ENCODE measurements at places on chromosomes 7 and 10.

DNA sequence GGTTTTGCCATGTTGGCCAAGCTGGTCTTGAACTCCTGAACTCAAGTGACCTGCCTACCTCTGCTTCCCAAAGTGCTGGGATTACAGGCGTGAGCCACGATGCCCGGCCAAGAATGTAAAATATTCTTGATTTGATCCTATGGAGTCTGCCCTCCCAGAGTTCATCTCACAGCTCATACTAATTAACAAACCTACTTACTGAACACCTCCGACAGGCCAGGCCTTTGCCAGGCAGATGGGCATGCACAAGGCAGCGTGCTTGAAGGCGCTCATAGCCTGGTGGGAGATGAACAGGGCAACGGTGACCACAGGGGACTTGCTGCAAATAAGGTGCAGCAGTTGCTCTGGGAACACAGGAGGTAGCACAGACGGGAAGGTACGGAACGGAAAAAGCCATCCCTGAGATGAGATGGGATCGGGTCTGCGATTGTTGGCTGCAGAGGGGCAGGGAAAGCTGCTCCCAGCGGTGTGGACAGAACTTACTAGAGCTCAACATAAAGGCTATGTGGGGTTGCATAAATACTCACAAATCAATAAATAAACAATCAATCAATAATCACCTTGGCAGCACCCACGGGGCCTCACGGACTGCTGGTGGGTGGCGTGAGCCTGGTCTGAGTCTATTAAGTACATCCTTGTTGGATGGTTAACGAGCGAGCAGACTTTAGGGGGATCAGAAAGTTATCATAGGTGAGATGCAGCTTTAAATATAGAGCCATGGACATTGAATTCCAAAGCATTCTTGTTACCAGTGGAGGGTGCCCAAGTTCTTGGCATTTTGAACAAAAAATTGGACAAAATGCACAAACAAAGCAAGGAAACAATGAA is 4.7 kb downstream of the ACBD7 start:
- no peak for DNase-seq

DNA sequence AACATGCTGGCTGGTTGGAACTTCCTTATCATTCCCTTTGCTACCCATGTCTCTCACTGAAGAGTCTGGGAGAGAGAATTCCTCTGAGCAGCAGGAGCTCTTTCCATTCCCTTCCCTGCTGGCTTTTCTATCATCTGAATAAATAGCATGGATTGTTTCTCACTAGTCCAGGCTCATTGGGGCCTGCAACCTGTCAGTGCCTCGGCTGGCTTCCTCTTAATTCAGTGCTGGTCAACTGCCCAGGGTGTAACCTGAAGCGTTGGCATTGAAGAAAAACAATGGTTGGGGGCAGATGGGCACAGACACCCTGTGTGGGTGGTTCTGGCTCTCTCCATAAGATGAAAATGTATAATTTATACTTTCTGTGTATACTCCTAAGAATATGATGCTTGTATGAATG is 155.6 kb downstream of the ANLN start:
- no peak for DNase-seq

- no peak for DNase-seq
Measured at GRCh38 chr7:148084138-148084537, 506.4 kb upstream of the C7orf33 start.

- no peak for DNase-seq
Measured at GRCh38 chr7:107355616-107356015, 114.2 kb upstream of the GPR22 start.

DNA sequence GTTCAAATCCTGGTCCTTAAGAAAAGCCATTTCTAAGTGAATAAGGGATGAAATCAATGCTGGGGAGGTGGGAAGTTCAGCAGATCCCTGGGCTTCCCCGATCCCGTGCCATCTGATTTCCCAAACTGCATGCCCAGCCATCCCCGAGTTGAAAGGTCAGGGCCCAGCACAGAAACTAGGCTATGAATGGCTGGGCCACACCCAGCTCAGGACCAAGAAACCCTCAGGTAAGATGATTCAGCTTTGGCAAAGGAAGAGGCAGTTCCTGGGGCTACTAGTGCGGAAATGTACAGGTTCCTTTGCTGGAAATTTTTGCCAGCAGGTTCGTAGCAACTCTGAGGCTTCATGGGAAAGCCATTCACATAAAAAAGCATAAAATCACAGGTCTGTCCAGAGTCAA is 182.7 kb downstream of the FAM107B start:
- DNase-seq, result no peak

DNA sequence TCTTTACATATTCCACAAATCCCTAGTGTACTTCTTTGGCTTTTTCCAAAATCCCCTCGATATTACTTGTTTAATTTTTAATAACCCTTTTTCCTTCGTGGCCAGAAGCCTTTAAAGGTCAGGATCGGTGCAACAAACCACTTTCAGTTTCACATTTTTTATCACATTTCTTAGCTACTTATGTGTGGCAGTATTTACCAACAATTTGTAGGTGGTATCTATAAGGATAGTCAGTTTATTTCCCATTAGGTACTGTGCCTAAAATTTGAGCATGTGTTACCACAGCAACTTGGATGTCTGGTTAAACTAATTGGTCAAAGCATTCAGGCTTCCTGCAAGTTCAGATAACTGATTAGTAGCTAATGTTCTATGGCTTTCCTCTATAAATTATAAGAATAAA is 104.9 kb downstream of the CDK14 start:
- DNase-seq, result no peak

- no peak for DNase-seq
Measured at GRCh38 chr10:88984525-88984924, 6.1 kb upstream of the FAS start.

- no peak for DNase-seq
Measured at GRCh38 chr7:105587909-105588635, 6.8 kb upstream of the EFCAB10 start.

GRCh38 chr7:31098642-31099360 is 46.7 kb downstream of the ADCYAP1R1 start:
- DNase-seq, result no peak

DNA sequence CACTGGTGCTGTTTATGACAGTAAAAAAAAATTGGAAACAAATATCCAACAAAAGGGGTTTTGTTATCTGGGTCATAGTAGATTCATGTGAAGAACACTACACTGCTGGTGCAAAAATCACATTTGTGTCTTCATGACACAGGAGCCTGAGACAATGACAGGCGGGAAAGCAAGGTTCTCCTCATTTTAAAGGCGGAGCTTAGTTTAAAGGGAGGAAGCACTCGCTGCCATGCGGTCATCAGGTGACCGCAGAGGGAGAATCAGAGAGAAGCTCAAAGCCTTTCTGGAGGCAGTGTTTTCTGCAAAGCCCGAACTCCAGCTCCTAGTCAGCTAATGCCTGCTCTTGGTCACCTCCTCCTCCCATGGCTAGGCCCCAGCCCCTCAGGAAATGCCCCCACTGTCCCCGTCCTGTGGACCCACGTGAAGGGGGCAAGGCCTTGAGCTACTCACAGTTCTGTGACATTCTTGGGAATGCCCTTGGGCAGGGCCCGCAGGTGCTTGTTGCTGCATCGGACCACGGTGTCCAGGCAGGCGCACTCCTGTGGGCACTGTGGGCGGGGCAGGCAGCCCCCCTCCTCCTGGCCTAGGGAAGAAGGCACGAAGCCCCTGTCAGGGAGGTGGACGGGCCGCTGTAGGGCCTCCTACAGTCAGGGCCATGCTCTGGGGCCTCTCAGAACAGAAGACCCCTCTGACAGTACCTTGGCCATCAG is 146.1 kb downstream of the SLIT1 start:
- no peak for DNase-seq

DNA sequence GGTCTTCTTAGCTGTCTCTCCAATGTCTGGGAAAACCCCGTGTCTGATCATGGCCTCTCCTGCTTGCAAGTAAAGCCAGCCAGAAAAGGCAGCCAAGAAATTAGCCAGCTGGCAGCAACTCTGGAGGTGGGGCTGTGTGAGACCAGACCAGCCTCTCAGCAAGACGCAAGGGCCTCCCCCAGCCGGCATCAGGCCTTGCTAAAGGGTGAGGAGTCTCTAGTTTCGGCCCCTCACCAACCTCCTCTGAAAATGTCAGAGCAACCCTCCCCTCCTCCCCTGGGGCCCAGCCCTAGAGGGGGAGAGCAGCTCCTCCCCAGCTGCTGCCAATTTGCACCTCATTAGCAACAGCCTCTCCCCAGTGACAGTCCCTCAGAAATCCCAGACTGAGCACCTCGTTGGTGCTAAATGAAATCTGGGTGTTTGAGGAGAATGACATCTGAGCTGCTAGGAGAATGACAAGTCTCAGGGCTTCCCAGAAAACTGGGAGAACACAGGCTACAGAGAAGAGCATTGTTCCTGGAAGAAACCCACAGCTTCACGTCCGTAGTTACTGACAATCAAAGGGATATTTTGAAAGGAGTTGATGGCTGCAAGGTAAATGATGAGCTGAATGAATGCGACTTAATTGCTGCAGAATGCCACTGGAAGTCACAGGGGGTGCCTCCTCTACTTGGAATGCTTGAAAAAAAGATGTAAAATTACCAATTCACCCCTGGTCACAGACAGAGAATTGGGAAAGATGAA is 25.9 kb downstream of the DGKI start:
- no peak for DNase-seq

DNA sequence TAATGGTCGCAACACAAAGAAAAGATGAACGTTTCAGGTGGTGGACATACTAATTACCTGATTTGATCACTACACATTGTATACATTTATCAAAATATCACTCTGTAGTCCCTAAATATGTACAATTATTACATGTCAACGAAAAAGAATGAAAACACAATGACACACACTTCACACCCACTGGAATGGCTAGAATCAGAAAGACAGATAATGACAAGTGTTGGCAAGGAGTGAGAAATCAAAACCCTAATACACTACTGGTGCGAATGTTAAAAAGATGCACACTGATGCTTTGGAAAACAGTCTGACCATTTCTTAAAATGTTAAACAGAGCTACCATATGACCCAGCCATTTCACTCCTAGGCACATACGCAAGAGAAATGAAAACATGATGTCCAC is 2.3 kb downstream of the COA1 start:
- DNase-seq, result no peak

DNA sequence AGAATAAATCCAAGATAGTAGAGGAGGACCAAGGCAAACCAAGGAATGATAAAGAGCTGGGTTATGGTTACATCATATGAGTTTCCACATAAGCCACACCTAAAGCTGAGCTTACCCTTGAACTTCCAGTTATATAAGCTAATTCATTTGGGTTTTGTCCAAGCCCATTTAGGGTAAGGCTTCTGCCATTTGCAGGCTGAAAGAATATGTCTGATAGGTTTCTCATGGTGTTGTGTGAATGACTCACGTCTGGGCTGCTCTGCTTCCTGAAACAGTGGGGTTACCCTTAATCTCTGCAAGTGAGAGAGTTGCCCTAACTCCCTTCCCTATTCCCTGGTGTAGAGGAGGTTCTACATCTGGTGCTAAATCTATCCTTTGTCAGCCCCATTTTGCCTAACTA is 60.8 kb downstream of the PTTG1IP2 start:
- DNase-seq, result no peak

DNA sequence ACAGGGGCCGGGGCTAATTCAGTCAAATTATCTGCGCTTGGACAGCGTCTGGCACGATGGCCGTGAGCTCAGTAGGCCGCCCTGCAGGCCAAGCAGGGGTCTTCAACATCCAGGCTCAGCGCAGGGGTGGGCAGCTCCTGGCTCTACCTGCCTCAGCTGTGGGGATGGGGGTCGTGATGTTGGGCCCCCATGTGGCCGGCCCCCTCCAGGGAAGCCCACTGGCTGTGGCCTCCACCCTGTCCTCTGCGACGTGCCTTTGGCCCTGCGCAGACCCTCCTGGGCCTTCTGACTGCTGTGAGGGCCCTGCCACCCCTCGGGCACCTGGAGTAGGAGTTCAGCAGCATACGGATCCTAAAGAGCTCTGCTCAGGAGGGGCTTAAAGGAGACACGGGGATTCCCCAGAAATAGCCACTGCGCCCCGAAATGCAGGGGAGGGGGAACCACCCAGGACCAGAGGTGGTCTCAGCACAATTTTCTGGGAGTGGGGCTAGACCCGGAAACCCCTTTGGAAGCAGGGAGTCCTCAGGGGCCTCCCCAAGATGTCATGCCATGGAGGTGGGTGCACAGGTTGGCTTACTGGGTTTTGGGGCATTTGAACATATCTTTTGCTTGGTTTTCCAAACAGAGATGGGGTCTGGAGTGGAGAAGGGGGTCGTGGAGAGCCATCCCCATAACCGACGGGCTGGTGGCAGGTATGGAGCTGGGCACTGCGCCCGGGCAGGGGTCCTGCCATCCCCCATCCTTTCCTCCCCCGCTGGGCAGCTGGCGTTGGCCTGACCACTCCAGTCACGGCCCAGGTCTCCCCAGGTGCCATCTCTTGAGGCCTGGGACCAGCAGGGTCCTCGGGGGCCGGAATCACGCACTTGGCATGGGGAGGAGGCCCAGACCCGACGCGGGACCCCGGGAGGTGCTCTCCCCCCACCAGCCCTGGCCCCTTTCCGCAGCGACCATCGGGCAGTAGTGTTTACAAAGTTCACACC is 4.0 kb upstream of the ADAP1 start:
- no peak for DNase-seq

DNA sequence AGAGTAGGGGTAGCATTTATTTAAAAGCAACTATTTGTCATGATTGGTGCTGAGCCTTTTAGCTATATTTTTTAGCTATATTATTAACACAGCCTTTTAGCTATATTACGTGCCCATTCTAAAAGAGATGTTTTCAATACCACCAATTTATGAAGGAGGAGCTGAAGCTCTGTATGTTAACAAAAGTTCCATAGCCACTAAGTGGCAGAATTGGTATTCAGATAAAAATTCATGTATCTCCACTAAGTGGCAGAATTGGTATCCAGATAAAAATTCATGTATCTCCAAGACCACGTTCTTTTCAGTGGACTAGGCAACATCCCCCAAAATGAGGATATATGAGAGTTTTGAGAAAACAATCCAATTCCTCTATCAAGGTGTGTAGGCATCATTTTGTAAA is 268.6 kb downstream of the HGF start:
- DNase-seq, result no peak

DNA sequence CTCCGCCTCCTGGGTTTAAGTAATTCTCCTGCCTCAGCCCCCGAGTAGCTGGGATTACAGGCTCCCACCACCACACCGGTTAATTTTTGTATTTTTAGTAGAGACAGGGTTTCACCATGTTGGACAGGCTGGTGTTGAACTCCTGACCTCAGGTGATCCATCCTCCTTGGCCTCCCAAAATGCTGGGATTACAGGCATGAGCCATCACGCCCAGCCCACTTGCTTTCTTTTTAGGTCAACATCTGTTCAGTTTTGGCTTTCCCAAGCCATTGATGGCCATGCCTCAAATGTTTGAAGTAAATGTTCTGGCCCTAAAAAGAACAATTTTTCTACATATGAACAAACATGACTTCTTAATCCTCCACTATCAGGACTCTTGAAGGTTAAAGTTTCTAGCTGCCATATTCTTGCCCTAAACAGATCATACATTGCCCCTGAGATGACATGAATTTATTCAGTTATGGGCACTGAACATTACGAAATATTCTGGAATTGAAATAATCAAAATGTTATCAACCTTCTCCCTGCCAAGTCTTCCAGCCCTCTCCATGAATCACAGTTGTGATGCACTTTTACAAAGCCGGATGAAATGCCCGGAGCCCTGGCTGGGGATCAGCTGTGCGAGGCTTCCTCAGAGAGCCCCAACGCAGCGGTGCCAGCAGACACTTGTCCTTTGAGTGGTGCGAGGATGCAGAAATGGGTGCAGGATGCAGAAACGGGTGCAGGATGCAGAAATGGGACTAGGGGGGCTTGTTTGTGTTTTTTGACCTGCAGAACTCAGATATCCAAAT is 2.9 kb downstream of the MRLN start:
- no peak for DNase-seq

GRCh38 chr7:40058636-40059035 is 75.8 kb downstream of the MPLKIP start:
- DNase-seq, result no peak

- DNase-seq, result peak; percentile 34
Measured at GRCh38 chr7:32942415-32943251, 14.6 kb upstream of the FKBP9 start.
